ENCODE measurements at places on chromosomes 5 and 9.

DNA sequence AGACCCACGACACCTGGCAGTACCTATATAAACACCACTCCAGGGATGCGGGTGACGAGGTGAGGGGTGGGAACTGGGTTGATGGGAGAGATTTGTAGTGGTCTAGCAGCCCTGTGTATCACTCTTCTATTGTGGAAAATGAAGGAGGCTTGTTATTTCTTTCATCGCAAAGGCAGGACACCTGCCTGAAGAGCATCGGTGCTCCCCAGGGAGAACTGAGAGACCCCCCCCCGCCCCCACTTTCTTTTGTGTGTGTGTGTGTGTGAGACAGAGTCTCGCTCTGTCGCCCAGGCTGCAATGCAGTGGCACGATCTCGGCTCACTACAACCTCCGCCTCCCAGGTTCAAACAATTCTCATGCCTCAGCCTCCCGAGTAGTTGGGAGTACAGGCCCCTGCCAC is 8.3 kb upstream of the WDR5 start:
- no peak for DNase-seq

- no peak for DNase-seq
Observed at GRCh38 chr5:3564827-3565518, 30.7 kb upstream of the IRX1 start.

DNA sequence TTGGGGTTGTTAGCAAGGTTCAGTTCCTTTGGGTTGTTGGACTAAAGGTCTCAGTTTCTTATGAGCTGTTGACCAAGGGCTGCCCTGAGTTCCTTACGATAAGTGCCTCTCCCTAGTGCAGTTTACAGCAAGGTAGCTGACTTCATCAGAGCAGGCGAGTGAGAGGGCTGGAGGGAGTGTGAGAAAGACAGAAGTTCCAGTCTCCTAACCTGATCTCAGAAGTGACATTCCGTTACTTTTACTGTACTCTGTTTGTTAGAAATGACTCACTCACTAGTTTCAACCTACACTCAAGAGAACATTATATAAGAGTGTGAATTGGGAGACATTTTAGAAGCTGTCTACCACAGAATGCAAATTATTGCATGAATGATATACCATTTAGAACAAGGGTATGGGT is 21.2 kb upstream of the IL31RA start:
- no peak for DNase-seq

- no peak for DNase-seq
Observed at GRCh38 chr5:113140837-113141671, 164.5 kb downstream of the DCP2 start.

- no peak for DNase-seq
Observed at GRCh38 chr5:126044931-126045565, 378.2 kb upstream of the GRAMD2B start.

DNA sequence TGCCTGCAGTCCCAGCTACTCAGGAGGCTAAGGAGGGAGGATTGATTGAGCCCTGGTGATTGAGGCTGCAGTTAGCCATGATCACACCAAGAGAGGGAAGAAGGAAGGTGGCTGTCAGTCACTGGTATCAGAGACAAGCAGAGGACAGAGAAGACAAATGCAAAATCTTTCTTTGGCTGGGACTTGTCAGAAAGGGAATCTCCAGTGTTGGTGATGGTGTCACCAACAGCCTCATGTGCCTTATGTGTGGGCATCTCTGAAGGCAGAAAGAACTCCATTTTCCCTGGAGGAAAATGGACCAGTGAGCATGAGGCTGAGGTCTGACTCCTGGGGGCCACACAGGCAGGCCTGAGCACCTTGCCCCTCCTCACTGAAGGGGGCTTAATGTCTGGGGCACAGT is 12.1 kb upstream of the RNF183 start:
- no peak for DNase-seq

- DNase-seq, result no peak
Observed at GRCh38 chr5:75891020-75891419, 173.8 kb upstream of the POC5 start.

GRCh38 chr5:57889558-57889957 is 406.9 kb upstream of the ACTBL2 start:
- no peak for DNase-seq

DNA sequence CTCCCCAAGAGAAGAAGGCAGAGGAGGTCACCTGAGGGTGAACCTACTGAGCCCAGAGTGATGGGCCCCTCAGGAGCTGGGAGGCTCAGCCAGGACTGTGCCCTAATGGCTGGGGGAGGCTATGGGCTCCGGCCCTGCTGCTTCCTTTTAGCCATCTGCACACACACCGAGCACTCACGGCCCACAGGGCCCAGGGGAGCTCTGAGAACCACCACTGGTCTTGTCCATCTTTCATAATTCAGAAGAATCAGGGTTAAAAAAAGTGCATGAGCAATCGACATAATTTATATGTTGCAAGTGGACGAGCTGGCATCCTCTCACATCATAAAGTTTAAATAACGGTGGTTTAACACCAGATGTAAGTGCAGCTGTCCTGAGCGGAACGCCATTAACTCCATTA is 162.1 kb downstream of the FSTL4 start:
- DNase-seq, result no peak

GRCh38 chr9:79812507-79813257 is 240.9 kb downstream of the TLE4 start:
- DNase-seq, result no peak

DNA sequence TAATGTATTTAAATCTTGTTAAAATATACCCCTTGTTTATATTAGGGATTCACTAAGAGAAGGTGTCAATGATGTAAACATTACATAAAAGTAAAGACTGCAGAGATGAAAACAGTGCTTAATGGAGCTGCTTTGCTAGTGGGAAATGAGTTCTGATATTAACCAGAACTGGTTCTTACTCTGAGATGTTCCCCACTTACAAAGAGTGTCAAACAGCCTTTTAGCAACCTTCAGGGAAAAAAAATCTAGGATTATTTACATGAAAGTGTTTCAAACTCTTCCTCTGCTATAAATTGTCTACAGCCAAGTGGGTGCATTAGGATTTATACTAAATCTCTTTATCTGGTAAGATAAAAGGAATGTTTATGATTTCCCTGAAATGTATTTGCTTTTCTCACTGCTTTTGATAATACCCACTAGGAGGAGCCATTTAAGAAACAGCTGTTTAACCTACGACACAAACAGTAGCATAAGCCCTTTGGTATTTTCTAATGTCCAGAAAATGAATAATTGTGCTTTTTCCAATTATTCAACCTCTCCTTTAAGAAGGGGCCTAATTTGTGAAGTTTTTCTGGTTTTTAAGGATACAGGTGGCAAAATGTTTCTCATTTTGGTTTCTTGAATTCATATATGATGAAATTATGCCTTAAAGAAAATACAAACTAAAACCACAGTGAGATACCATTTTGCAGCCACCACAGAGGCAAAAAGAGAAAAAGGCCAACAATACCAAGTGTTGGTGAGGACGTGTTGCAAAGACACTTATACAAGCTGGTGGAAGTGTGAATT is 186.3 kb downstream of the TLE4 start:
- no peak for DNase-seq

DNA sequence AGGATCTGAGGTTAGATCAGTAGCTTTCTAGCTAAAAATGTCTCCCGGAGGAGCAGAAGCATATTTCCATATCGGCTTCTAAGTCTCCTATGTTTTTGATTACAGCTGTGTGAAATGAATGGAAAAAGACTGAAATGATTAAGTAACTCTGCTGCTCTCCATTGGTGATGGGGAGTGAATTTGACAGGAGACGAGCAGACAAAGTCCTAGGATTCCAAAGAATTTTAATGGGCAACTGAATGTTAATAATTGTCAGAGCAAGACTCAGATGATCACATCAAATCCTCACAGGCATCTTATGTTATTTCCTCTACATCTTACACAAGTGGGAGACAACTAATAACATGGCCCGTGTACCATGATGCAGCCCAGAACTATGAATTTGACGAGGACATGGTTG is 66.8 kb downstream of the LIX1 start:
- DNase-seq, result no peak

GRCh38 chr5:150632305-150633160 is 7.9 kb upstream of the SYNPO start:
- no peak for DNase-seq

DNA sequence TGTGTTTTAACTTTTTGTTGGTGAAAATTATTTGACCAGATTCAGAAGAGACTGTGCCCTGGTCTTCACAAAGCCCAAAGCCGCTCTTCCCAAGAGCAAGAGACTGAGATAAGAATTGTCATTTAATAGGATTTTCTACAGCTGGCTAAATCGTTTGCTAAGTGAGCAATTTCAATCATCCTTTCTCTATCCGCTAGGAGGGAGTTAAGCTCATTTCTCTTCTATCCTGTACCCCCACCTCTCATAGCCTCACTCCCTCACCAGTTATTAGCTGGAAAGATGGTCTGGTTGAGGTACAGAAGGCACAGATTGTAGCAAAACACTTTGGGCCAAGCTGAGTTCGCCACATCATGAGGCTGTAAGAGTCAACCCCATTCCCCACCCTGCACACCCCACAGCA is 43.0 kb upstream of the SIL1 start:
- DNase-seq, result no peak

DNA sequence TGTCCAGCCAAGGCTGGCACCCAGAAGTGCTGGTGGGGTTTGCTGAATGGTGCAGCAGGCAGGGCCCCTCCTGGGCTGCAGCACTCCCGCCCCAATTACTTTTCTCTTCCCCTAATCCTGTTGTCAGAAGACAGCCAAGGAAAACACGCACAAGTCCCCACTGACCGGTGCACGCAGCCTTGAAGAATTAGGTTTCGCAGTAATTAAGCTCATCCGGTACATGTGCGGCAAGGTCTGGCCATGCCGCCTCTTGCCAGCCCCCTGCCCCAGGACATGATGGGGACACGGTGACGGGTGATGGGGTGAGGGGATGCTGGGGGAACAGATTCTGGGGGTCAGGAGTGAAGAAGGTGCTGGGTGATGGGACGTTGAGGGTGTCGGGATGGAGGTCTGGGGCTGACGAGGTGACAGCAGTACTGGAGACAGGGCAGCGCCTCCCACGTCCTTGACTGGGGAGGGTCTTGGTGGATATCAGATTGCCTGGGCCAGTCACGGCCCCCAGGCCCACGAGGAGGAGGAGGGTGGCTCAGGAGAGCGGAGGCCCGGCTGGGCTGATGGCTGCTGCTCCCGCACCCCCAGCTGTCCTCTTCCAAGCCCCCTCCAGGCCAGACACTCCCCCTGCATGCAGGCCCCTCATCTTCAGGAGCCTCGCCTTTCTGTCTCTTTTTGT is 34.9 kb downstream of the BARX1 start:
- DNase-seq, result no peak

GRCh38 chr5:137573376-137573775 is 74.2 kb upstream of the SPOCK1 start:
- no peak for DNase-seq

DNA sequence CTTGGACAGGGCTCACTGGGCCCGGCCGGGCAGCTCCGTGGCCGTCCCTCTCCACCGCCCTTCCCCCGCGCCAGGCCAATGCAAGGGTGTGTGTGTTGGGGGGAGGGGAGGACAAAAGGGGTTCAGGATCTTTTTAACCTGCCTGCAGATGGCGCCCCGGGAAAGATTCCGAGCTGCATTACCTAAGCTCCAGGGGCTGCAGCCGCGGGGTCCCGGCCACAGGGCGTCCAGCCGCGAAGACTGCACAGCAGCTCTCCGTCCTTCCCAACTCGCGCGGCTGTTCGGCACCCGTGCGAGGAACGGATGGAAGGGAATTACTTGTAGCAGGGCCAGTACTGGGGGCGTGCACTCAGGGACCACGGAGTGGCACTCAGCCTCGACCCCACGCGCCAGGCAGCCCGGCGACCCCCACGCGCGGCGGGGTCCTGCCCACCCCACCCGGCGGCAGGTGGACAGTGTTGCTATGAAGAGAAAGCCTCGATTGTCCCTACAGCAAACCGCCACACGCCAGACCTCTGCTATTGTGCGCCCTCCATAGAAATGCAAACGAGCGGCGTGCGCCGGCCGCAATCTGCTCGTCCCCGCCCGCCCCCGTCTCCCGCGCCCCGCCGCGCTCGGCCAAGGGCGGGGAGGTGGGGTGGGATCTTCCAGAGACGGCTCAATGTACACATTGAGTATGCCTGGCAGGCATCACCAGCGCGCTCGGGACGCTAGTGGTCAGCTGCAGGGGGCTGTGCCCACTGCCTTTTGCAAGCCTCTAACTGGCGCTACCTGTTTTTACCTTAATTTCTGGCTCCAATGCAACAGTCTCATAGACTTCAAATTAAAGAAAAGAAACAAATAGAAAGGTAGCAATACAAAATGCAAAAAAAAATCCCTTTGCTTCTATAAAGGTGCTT is 796 bp upstream of the GADD45G start:
- DNase-seq, result peak; percentile 8

DNA sequence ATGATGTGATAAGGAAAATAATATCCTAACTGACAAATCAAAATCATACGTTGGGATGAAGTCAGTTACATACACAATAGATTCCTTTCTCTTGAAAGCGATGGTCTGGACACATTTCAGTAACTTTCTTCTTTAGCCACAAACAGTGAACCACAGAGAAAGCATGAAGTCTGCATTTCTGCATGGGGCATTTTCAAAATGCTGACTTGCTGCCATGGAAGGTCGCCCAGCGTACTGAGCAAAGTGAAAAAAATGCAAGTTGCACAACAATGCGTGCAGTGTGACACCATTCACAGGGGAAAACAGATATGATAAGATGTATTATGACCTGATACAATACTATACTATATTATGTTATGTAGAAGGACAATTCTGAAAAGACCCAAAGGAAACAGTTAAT is 146.3 kb downstream of the SNX18 start:
- no peak for DNase-seq

DNA sequence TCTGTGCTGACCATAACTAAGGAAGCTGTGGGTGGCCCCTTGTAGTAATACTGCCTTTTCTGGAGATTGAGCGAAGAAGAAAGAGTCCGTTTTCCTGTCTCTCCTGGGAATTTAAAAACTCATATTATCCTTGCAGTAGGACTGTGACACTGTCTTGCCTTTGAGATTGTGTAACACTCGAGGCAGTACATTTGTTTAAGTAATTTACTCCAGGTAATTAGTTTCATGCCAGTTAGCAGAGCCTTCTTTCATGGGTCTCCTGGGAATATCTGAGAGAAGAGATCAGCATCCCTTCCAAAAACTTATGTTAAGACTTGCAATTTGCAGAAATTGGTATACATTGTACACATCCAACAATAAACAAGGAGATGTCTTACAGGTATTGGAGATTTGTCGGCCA is 405.6 kb downstream of the DMRT2 start:
- DNase-seq, result no peak

- no peak for DNase-seq
Observed at GRCh38 chr5:140049205-140049604, 6.1 kb upstream of the NRG2 start.

DNA sequence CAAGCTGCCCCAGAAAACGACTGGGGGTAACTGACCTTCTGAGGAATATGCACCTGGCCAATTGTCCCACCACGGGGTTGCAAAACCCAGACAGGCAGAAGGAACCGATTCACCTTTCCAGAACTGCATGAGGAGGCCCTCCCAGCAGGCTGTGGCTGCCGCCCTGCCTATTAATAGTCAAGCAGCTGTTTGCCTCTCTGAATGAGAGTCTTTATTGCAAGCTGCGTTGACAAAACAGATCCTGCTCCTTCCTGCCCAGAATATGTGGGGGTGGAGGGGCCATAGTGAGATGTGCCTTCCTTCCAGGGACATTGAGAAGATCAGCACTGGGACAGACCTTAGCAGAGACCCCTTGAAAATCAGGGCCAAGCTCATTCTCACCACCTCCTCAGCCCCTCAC is 18.3 kb upstream of the TCOF1 start:
- DNase-seq, result no peak

GRCh38 chr5:14873093-14873492 is 1.5 kb upstream of the ANKH start:
- no peak for DNase-seq

Measured in effector CD8-positive, alpha-beta T cell (primary cell).